Kidney (tissue), 22 donors: ENCODE measurements at places on chromosomes 6 and 20.
A peak's percentile ranks its signal among the peaks of the same experiment; 100 is the strongest.

DNA sequence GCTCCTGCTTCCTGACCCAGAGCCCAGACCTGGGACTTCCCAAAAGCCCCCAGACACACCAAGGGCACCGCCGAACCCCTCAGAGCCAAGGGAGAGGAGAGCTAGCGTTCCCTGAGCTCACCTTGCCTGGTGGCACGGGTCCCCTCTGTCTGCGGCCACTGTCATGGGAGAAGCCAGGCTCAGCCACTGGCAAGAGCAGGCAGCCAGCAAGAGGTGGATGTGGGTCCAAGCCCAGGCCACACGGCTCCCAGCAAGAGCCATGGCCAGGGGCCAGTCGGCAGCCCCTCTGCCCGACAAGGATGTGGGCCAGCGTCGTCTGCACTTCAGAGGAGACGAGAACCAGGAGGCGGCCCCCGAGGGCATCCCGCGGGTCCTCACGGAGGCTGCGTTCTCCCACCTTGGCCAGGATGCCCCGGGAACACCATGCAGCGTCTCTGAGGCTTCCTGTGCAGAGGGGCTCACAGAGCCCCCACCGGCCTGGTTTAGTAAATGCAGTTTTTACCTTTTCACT lies 2.2 kb upstream of the PPDPF start:
- no peak overlapping the region for H3K27ac ChIP-seq
- no peaks in the 10 kb centered on the region for H3K27me3 ChIP-seq
- H3K36me3 ChIP-seq, result peaks cover 3% of the 10 kb centered on the region
- DNase-seq, result no peak
- H3K4me3 ChIP-seq, result no peak overlapping the region

DNA sequence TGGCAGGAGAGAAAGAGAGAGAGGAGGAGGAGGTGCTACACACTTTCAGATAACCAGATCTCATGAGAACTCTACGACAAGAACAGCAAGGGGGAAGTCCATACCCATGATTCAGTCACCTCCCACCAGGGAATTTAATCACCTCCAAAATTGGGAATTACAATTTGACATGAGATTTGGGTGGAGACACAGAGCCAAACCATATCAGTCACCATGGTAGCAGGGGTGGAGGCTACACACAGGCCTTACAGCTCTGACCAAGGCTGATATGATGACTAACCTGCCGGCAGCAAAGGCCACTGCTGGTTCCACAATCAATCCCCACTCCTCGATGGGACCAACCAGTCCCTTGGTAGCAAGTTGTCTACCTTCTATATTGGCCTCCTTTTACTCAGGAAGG lies 13.6 kb upstream of the RBM24 start:
- no peak overlapping the region for H3K27ac ChIP-seq
- no peak overlapping the region for H3K4me3 ChIP-seq
- no peaks in the 10 kb centered on the region for H3K27me3 ChIP-seq
- DNase-seq, result no peak
- no peaks in the 10 kb centered on the region for H3K4me1 ChIP-seq
- H3K36me3 ChIP-seq, result no peaks in the 10 kb centered on the region

DNA sequence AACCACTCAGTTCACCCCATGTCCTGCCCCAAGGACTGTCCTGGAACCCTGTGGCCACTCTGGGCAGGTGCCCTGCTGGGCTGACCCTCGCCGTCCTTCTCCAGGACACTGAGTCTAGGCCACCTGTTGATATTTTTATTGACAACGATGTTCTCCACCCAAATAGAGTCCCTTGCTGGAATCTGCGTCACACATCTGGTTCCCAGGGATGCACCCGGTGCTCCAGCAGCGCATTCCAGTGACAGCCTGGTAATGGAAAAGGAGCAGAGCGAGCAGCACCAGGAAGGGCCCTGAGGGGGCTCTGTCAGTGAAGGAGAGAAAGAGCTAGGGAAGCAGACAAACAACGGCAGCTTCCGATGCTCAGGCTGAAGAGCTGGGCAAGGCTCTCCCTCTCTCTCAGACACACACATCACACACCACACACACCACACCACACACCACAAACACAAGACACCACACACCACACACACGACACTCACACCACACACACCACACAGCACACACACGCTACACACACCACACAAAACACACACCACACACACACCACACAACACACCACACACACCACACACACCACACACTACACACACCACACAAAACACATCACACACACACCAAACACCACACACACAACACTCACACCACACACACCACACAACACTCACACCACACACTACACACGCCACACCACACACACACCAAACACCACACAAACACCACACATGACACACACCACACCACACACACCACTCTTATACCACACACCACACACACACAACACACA lies 117.9 kb upstream of the THBS2 start:
- no peaks in the 10 kb centered on the region for H3K27me3 ChIP-seq
- no peaks in the 10 kb centered on the region for H3K36me3 ChIP-seq
- no peak for DNase-seq
- H3K4me1 ChIP-seq, result no peaks in the 10 kb centered on the region

- no peak for DNase-seq
- H3K27ac ChIP-seq, result no peak overlapping the region
- no peak overlapping the region for H3K4me3 ChIP-seq
- H3K36me3 ChIP-seq, result no peaks in the 10 kb centered on the region
- H3K27me3 ChIP-seq, result no peaks in the 10 kb centered on the region
Measured at GRCh38 chr6:102895683-102896082, 1502.2 kb downstream of the GRIK2 start.

GRCh38 chr20:7449269-7449668 lies 491.0 kb downstream of the HAO1 start:
- H3K27ac ChIP-seq, result no peak overlapping the region
- no peaks in the 10 kb centered on the region for H3K4me1 ChIP-seq
- no peak for DNase-seq

DNA sequence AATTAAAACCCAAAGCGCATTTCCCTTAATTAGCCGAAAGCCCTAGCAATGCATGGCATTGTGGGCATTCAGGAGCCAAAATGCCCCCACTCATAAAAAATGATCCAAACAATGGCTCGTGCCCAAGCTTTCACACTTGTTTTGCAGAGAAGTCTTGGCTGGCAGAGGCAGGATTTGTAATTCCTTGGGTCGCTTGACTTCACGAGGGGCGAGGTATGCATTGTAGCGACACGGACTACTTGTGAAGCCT lies 613 bp upstream of the SASH1 start:
- no peaks in the 10 kb centered on the region for H3K4me1 ChIP-seq
- no peaks in the 10 kb centered on the region for H3K36me3 ChIP-seq
- H3K4me3 ChIP-seq, result peak overlapping the region; percentile 76
- no peak for DNase-seq

DNA sequence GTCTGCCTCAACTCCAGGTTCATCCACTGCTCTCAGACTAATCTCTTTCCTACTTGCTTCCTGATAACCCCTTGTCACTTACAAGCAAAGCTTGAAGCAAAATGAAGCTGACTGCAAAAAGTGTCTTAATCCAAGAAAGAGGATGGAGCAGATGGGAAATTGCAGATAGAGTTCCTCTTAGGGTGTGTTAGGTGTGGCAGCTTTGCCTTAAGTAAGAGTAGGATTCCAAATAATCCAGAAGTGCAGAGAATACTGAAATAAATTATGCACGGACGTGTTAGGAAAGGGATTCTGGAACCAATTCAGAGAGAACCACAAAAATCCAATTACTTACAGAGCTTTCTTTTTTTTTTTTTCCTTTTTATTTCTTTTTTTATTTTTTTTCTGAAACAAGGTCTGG lies 6.1 kb upstream of the RPL7L1 start:
- no peaks in the 10 kb centered on the region for H3K4me1 ChIP-seq
- DNase-seq, result no peak
- no peaks in the 10 kb centered on the region for H3K27me3 ChIP-seq

DNA sequence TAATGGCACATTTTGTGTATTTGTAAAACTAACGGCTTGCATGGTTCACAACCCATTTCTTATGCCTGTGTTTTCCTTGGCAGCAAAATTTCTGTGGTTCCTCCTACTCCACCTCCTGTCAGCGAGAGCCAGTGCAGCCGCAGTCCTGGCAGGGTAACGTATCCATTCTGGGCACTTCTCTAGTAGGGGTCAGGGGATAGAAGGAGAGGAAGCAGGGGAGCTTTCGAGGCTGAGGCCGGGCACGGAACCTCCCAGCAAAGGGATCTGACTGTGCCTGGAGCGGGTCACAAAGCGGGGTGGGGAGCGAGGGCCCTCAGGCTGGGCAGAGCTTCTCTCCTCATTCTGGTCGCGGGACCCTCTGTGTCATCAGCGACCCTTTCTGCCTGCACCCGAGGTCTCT lies 58.4 kb downstream of the SYTL3 start:
- peak; percentile 73 for DNase-seq
- peak overlapping the region; percentile 25 for H3K4me3 ChIP-seq
- H3K27me3 ChIP-seq, result no peaks in the 10 kb centered on the region
- no peaks in the 10 kb centered on the region for H3K36me3 ChIP-seq
- H3K27ac ChIP-seq, result no peak overlapping the region

DNA sequence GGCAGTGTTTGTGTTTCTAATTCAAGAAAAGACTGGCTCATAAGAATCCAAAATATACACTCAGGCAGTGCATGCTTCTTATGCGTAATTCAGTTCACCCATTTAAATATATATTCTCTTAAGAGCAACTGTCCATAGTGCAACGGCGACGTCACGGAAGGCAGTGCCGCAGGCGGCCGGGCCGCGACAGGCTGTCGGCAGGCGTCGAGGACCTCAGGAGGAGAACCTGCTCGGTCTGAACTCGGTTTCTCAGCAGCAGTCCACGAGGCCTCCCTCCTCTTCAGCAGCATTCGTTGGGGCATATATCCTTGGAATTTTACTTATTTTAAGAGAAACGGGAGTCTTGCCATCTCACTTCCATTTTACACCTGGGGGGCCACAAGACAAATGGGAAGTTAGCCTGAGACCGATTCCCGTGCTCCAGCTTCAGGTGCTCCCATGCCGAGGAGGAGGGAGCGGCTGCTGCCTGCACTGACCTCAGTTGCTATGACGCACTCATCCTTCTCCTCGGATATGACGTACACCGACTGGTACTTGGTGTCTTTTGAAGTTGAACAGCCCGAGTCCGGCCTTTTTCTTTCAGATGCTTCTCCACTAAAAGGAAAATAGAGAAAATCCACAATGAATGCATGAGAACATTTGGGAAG lies 8.2 kb downstream of the DLL1 start:
- H3K4me1 ChIP-seq, result peaks cover 13% of the 10 kb centered on the region
- H3K4me3 ChIP-seq, result no peak overlapping the region
- H3K36me3 ChIP-seq, result no peaks in the 10 kb centered on the region
- H3K27ac ChIP-seq, result no peak overlapping the region
- H3K27me3 ChIP-seq, result peaks cover 3% of the 10 kb centered on the region
- peak; percentile 55 for DNase-seq

GRCh38 chr6:168590406-168590805 lies 149.4 kb downstream of the SMOC2 start:
- H3K27ac ChIP-seq, result no peak overlapping the region
- DNase-seq, result no peak
- no peaks in the 10 kb centered on the region for H3K27me3 ChIP-seq
- no peaks in the 10 kb centered on the region for H3K4me1 ChIP-seq
- no peak overlapping the region for H3K4me3 ChIP-seq
- no peaks in the 10 kb centered on the region for H3K36me3 ChIP-seq

DNA sequence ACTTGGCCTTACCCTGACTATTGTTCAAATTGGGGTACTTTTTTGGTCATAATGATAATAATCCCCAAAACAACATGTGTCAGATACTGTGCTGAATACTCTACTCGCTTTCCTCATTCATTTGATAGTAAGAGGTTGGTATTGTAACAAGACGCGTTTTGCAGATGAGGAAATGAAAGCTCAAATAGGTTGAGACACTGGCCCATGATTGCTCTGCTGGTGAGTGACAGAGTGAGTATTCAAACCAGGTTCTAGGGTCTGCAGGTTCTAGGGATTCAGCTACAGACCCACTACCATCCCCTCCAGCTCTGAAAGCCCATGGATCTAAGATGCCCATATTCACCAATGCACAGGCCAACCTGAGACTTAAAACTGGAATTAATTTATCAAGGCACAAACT lies 1.3 kb upstream of the ENPP4 start:
- H3K27me3 ChIP-seq, result no peaks in the 10 kb centered on the region
- no peak for DNase-seq
- H3K4me3 ChIP-seq, result peak overlapping the region; percentile 87

DNA sequence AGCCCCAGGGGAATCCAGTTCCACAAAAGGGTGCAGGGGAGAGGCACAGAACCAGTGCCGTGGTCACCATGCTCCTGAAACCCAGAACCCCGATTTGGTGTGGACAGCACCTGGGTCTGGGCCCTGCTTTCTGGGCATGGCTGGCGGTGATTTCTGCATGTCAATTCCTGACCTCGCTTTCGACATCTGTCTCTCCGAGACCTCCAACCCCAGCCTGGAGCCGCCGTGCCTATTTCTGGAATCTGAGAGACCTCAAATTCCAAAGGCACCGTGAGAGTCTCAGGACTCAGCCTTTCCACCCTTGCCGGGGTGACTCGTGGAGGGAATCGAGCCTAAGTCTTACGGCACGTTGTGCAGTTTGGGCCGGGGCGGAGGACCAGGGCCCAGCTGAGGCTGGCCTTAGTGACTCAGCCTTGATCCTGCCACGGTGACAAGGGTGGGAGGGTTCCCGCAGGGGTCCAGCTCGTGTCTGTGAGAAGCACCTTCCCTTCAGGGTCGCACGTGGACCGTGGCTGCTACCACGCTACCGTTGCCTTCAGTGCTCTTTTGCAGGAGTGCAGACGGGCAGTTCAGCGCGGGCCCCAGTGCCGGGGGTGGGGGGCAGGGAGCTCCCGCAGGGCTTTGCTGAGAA lies 133.7 kb downstream of the PXDC1 start:
- H3K4me1 ChIP-seq, result no peaks in the 10 kb centered on the region
- no peaks in the 10 kb centered on the region for H3K27me3 ChIP-seq

GRCh38 chr6:1055015-1055921 lies 256.6 kb upstream of the FOXQ1 start:
- no peak overlapping the region for H3K4me3 ChIP-seq
- DNase-seq, result no peak
- no peak overlapping the region for H3K27ac ChIP-seq
- no peaks in the 10 kb centered on the region for H3K27me3 ChIP-seq
- H3K4me1 ChIP-seq, result no peaks in the 10 kb centered on the region

DNA sequence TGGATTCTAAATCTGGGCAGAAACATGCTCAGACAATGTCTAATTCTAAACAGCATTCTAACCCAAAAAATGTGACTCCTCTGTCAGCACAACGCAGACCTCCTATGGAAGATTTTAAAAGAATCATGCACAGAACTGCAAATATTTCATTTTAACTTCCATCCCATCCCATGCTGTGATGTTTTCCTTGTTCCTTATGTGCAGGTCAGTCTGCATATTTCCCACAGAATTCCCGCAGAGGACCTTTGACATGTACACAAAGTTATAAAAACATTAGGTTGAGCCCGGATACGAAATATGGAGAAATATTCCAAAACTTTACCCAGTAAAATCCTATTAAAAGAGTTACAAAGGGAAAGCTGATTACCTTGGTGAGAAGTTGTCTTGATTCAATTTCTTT lies 467.1 kb upstream of the EPHA7 start:
- DNase-seq, result no peak
- no peaks in the 10 kb centered on the region for H3K36me3 ChIP-seq
- H3K27me3 ChIP-seq, result no peaks in the 10 kb centered on the region

GRCh38 chr6:40894962-40895799 lies 143.8 kb downstream of the UNC5CL start:
- H3K36me3 ChIP-seq, result no peaks in the 10 kb centered on the region
- no peaks in the 10 kb centered on the region for H3K27me3 ChIP-seq
- H3K4me3 ChIP-seq, result no peak overlapping the region
- no peaks in the 10 kb centered on the region for H3K4me1 ChIP-seq
